HCEC 1CT (cell line): ENCODE measurements at places on chromosomes 2 and 18.

DNA sequence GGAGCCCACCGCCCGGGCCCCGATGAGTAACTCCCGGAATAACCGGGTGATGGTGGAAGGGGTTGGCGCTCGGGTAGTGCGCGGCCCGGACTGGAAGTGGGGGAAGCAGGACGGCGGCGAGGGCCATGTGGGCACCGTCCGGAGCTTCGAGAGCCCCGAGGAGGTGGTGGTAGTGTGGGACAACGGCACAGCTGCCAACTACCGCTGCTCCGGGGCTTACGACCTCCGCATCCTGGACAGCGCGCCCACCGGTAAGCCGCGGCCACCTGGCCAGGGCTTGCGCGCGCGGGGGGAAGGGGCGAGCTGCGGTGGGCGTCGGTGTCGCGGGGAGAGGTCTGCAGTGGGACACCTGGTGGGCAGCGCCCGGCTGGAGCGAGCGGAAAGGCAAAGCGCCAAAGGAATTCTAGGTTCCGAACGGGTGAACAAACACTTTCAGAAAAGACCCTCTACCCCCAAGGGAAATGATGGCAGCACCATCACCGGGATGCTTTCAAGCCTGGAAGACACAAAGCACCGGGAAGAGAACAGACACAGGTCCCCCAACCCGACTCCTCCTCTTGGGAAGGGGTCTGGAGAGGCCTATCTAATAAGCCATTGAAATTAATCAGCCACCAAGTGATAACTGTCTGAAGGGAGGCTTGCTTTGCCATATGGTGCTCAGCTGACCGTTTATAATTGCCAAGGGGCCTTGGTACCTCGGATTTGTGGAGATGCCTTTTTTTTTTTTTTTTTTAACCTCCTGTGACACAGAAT, 1.1 kb downstream of the MIB1 start:
- peak; percentile 16 for DNase-seq

- DNase-seq, result peak; percentile 100
Measured at GRCh38 chr2:54903736-54904554, 146.3 kb downstream of the RTN4 start.

GRCh38 chr2:33384599-33384961, 91.9 kb upstream of the RASGRP3 start:
- DNase-seq, result no peak

DNA sequence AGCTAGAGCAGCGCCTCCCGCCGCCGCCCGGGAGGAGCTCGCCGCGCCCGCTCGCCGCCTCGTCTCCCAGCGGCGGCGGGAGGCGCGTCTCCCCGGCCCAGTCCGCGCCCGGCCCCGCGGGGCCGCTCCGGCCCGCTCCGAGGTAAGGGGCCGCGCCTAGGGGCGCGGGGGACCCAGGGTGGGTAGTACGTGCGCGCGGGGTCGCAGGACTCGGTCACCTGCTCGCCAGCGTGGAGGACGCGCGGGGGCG, 259 bp downstream of the NPAS2 start:
- DNase-seq, result peak; percentile 17

DNA sequence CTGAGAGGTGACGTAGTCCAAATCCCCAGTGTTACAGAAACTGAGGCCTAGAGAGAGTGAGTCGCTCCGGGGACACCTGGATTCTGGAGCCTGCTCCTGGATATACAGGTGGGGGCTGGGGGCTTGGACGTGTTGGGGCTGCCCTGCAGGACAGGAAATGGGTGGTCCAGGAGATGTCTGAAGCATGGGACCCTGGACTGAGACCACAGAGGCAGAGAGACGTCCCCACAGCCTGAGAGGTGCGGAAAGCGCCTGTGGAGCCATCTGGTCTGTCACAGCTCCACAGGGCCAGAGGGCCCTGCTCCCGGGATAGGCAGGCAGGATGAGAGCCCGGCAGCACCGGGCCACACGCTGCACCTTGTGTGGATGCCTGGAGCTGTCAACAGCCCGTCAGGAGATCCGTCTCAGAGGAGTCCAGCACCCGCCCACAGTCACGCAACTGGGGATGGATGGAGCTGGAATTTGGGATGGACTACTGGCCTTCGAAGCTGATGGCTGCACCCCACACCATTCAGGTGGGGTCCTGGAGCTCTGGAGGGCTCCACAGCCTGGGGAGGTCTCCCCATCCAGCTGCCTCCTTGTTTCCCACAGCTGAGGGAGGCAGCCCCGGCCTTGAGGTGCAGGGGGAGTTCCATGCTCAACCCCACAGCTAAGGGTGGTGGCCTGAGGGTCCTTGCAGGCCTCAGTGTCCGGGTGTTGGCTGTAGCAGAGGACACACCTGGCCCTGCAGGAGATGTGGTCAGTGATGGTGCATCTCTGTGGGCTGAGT, 303.0 kb downstream of the NDUFA10 start:
- DNase-seq, result no peak

GRCh38 chr18:45165176-45165713, 450.0 kb upstream of the SLC14A2 start:
- DNase-seq, result no peak

- peak; percentile 66 for DNase-seq
Measured at GRCh38 chr2:231110551-231110950, 14.3 kb downstream of the HTR2B start.

DNA sequence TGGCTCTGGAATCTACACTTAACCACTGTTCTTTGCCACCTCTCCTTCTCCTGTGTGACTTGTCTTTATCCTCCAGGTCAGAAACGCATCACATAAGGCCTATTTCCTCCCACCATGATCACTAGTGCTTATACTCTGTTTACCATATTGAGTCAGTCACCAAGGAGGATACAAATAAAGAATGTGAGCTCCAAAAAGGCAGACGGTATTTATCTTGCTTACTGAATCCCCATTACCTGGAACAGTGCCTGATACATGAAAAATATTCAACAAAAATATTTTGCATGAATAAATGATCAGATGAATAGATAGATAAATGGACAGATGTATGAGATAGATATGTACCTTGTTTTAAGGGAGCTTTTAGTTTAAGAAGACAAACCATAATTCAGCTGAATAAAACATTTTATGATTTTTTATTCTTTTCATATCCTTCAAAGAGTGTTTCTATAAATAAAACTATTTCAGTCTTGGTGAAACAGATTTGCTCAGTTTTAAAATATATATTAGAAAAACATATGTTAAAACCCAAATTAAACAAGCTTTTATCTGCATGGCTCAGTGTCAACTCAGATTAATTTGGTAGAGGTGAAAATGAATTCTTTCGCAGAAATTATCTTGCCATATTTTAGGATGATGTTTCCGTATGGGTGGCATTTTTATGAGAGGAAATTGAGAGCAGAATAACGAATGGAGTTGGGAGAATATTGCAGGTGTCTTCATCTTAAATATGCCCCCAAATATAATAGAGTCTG, 799.9 kb downstream of the DCC start:
- DNase-seq, result no peak

DNA sequence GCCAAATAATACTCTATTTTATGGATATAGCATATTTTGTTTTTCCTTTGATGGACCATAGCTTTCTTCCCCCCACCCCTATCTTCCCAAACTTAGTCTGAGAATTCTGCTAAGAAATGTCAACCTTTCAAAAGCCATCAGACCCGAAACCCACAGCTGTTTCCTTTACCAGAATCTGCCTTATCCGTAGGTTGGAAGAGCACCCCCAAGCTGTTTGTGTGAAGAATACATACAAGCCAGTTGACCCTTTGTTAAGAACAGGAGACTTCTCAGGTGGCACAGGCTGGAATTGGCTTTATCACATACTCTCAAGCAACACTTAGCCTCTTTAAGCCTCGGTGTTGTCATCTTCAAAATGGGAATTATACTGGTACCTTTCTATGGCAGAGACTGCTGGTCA, 135.1 kb downstream of the ACTR3 start:
- no peak for DNase-seq

DNA sequence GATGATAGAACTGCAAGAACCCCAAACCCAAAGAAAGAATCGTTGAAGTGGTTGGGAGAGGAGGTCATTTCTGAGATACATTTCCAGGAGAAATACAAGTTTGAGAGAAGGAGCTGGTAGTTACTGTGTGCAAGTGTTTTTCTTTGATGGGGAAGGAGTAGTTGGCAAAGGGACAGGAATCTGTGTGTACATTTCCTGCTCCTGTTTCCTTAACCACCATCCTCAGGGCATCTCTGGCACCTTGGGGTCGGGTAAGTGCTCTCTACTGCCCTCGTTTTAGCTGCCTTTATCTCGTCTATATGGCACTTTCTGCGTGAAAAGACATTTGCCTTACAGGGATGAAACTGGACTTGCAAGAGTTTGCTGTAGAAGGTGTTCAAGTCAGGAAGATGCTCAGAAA, 27.3 kb downstream of the CDC42EP3 start:
- no peak for DNase-seq

- no peak for DNase-seq
Measured at GRCh38 chr2:234885118-234885517, 66.7 kb upstream of the SH3BP4 start.

- no peak for DNase-seq
Measured at GRCh38 chr2:197163712-197164140, 146.9 kb downstream of the ANKRD44 start.

GRCh38 chr2:170163411-170164065, 14.4 kb upstream of the MYO3B start:
- no peak for DNase-seq

GRCh38 chr18:44098551-44099098, 582.1 kb upstream of the SETBP1 start:
- no peak for DNase-seq

DNA sequence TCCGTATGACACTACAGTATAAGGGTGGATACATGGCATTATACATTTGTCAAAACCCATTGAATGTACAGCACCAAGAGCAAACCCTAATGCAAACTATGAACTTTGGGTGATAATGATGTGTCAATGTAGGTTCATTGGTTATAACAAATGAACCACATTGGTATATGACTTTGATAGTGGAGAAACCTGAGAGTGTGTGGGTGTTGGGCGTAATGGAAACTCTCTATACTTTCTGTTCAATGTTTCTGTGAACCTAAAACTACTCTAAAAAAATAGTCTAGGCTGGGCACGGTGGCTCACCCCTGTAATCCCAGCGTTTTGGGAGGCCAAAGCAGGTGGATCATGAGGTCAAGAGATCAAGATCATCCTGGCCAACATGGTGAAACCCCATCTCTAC, 6.5 kb upstream of the ACTG2 start:
- no peak for DNase-seq

DNA sequence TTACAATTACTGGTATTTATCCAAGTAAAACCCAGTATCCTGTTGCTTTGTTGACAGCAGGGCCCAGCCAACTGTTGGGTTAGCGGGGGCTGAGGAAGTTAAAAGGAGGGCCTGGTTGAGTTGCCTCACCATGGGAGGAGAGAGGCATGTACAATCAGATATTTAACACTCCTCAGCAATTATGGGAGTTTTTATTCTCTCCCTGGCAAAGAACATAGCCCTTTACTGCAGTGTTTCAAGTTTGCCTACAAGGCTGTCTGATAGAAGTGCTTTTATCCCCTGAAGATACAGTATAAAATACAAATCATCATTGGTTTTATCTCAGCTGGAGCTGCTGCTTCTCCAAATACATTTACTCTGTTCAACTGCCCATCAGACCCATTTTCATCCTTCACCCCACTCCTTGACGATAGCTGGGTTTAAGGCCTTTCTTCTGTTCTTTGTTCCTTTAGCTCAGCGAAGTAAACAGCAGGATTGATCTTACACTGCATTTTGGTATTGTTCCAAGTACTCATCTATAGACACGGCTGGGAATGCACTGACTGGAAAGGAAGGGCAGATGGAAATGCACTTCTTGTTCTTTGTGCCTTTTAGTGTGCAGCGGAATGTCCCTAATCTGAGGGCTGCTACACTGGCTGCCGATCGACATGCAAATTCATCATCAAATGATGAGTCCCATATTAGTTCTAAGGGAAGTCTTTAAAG, 402.5 kb upstream of the SPRED2 start:
- DNase-seq, result no peak

- no peak for DNase-seq
Measured at GRCh38 chr2:10810202-10811161, 2.1 kb downstream of the PDIA6 start.

- DNase-seq, result no peak
Measured at GRCh38 chr2:174108579-174108978, 139.8 kb downstream of the OLA1 start.

DNA sequence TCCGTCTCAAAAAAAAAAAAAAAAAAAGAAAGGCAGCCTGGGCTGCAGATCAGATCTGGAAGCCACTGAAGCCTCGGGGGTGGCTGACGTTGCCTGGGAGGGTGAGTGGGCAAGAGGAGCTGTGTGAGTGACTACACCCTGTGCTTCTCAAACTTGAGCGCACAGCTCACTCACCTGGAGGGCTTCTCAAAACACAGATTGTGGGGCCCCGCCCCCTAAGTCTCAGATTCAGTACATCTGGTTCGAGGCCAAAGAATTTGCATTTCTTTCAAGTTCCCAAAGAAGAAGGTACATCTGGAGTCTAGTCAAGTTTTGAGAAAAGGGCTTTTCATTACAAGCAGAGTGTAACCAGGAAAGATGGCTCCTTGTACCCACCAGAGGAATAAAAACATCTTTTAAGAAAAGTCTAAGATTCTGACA, 97.7 kb upstream of the CAB39 start:
- no peak for DNase-seq

DNA sequence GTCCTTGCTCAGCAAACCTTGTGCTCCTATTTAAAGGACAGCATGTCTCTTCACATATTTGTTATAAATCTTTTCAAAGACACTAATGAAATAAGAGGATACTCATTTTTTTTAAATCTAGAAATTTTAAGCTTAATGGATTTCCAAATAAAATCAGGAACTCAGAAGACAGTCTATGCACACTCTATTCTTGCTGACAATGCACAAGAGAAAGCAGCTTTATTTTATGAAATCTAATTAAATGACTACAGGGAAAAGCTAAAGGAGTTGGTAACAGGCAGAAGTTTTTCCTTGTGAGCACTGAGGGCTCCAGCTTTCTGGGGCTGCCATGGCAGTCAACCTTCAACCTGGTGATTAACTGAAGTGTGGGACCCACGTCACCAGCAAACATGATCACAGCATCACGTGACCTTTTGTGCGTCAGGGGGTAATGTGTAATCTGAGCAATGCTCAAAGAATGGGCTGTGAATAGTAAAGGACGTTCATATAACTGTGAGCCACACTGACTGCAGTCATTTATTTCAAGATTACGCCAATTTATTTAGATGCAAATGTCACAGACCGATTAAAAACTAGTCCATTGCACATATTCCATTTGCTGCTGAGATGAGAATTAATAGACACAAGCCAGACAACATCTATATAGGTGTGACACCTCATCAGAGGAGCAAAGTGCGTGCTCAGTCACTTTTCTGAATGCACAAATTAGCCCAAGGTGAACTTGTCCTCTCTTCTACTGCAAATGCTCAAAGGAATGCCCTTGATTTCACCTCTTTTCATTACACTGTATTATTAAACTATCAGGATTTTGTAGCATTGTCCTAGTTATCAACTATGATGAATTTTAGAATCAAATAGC, 11.6 kb upstream of the DNER start:
- peak; percentile 93 for DNase-seq
